ENCODE measurements at places on chromosomes 3 and 15. TPM values are rescaled to one million over a fixed set of nuclear protein-coding genes. Genes with fewer than 3 reads are reported as not detected.

GRCh38 chr15:45868109-45868691, 233.4 kb downstream of the SQOR start:
- H3K4me1 ChIP-seq: no peaks in the 10 kb centered on the region
- no peak for DNase-seq
- H3K4me3 ChIP-seq: no peak overlapping the region

The DNAH12 gene
- 0.32 TPM for total RNA-seq

The GP9 gene
- 0.48 TPM for total RNA-seq

The GOLGA6L4 gene
- total RNA-seq: 5.2 TPM

The LINGO1 gene
- 1.2 TPM for total RNA-seq

The C3orf33 gene
- 5.6 TPM for total RNA-seq

DNA sequence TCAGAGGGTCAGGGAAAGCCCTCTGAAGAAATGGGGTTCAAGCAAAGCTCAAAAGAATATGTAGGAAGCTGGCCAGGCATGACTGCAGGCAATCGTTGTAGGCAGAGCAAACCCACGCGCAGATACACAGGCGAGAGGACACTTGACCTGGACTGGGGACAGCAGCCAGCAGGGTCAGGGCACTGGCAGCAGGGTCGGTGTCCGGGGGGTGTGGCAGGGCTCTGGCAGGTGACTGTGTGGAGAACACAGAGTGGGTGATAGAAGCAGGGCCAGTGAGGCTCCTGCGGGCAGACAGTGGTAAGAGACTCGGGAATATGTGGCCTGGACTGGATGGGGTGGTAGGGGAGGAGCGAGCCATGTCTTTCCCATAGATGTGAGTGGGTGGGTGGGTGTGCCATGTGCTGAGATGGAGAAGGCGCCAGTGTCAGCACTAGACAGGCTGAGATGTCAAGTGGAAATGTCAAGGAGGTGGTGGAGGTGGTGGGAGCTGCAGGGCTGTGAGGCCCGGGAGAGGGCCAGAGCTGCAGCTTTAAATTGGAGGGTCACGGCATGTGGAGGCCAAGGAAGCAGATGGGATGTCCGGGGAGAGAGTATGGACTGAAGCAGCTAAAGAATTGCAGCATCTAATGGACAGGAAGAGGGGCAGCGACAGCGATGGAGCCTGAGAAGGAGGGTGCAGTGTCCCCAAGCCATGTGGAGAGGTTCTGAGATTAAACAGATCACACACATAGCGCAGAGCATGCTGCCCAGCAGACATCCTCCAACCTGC, 13.4 kb downstream of the TMEM43 start:
- peaks cover 8% of the 10 kb centered on the region for H3K36me3 ChIP-seq
- H3K4me1 ChIP-seq: peaks cover 4% of the 10 kb centered on the region
- no peak overlapping the region for H3K27ac ChIP-seq
- H3K4me3 ChIP-seq: no peak overlapping the region

The HHATL gene
- 0.32 TPM for total RNA-seq

DNA sequence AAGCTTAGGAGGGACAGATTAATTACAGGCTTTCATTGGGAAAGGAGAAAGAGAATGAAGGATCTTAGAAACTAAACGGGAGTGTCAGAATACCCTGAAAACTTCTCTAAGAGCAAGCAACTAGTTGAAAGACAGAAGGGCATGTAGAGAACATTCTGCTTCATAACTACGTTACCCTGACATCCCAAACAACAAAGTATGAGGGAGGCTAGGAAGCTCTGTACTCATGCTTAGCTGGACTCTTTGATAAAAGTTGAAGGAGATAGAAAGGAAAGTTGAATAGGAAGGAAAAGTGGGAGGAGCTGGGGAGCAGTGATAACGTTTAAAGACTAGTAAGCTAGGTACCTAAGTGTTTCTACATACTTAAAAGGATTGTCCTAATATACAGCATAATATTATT, 64.2 kb downstream of the SEMA6D start:
- no peak overlapping the region for H3K27ac ChIP-seq
- no peak for DNase-seq

The GOLGA8J gene
- total RNA-seq: not detected

The CLDN16 gene
- total RNA-seq: 0.29 TPM

DNA sequence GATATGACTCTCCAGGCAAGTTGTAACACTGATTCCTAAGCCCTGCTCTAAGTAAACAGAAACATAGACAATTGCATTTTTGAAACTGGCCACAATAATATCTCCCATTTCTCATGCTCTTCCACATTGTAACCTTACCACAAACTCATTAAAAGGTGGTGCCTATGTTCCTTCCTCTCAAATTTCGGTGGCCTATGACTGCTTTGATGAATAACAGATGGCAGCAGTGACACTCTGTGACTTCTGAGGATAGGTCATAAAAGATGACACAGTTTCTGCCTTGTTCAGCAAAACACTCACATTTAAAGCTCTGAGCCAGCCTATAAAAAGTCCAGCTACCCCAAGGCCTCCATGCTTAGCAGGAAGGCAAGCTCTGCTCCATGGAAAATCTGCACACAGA, 195.2 kb downstream of the EFHB start:
- H3K4me3 ChIP-seq: no peak overlapping the region
- no peak for DNase-seq
- no peaks in the 10 kb centered on the region for H3K36me3 ChIP-seq
- H3K27me3 ChIP-seq: no peaks in the 10 kb centered on the region

DNA sequence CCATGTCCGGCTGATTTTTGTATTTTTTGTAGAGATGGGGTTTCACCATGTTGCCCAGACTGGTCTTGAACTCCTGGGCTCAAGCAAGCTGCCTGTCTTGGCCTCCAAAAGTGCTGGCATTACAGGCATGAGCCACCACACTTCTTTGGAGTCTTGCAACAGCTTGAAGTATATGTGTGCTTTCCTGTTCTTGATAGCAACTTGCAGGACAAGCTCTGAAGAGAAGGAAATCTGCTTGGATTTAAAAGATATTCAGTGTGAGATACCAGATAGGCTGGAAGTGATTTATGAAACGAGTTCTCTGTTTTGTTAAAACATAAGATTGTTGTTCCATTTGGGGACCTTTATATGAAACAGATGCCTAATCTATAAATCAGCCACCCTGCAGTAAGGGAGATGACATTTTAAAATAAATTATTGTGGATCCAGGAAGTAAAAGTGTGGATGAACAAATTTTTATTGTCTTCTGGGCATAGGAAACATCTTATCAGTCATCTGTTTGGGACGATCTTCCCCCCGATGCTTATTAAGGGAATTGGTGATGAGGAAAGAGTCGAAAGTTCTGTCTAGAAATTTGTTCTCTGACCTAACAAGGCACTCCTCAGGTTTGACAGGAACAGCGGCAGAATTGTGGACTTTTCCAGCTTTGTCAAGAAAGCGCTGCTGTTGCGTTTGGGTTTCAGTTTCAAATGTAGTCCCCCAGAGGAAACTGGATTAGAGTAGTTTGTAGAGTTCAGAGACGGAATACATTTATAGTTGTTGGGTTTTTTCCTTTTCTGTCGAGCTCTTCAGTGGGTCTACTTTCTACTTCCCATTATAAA, 53.7 kb upstream of the MAGI1 start:
- H3K4me3 ChIP-seq: peak overlapping the region; percentile 32
- H3K4me1 ChIP-seq: no peaks in the 10 kb centered on the region
- H3K27me3 ChIP-seq: no peaks in the 10 kb centered on the region
- no peaks in the 10 kb centered on the region for H3K36me3 ChIP-seq
- H3K27ac ChIP-seq: no peak overlapping the region

The FOXB1 gene
- not detected for total RNA-seq

GRCh38 chr15:51796847-51797401, 32.5 kb upstream of the TMOD3 start:
- no peaks in the 10 kb centered on the region for H3K36me3 ChIP-seq
- no peak overlapping the region for H3K27ac ChIP-seq
- no peak overlapping the region for H3K4me3 ChIP-seq
- no peaks in the 10 kb centered on the region for H3K4me1 ChIP-seq
- no peak for DNase-seq

DNA sequence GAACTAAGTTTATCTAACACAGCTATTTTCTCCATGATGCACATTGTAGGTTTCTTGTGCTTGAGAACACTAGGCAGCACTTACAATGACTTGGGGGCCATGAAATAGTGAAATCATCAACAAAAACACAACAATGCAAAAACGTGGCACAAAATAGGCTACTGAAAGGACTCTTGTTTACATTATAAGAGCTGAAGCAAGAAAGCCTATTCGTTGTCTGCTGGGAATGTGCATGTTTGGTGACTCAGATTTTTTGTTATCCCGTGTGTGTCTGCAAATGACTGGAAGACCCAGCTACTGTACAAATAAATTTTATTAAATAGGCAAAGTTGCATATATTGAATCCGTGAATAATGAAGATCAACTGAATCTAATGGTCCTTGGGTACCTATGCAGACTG, 85.0 kb downstream of the TCF12 start:
- no peaks in the 10 kb centered on the region for H3K27me3 ChIP-seq
- H3K36me3 ChIP-seq: no peaks in the 10 kb centered on the region
- H3K27ac ChIP-seq: no peak overlapping the region
- DNase-seq: no peak

GRCh38 chr3:47410801-47411646, 30.2 kb downstream of the PTPN23 start:
- H3K4me1 ChIP-seq: no peaks in the 10 kb centered on the region
- H3K36me3 ChIP-seq: peaks cover 18% of the 10 kb centered on the region
- no peak overlapping the region for H3K4me3 ChIP-seq
- no peak overlapping the region for H3K27ac ChIP-seq
- DNase-seq: no peak

DNA sequence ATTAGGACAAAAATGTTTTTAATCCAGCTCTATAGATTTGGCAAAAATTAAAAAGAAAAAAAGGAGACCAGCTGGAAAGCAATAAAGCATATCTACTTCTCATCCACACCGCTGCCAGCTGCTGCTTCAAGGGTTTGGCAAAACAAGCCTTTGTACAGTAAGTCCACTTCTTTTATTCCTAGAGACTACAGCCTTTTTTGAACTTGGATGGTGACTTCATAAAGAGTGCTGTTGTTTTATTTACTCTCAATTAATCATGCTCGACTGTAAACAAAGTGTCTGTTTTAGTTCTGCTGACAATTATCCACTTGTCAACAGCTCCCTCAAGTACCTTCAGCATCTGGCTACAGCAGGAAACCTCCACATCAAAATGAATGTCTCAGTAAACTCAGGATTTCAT, 12.3 kb upstream of the FOXB1 start:
- no peak for DNase-seq
- H3K36me3 ChIP-seq: no peaks in the 10 kb centered on the region
- H3K27me3 ChIP-seq: peaks cover 3% of the 10 kb centered on the region

The SEMA3G gene
- 255 TPM for total RNA-seq

The SAMD7 gene
- not detected for total RNA-seq

DNA sequence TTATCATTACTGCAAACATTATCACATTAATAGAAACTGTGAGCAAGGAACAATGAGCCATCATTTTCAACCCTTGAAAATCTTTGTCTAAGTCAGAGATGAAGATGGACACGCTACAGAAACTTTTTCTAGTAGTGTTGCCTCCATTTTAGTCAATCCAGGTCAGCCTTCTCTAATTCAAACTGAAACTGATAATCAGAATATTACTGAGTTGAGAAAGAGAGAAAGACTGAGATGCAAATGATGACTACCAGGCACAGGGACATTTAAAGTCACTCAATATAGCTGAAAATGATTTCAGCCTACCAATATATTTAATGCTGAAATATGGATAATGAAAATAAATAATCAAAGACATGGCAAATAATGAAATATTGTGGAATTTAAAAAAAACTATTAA, 261.4 kb downstream of the GBE1 start:
- no peaks in the 10 kb centered on the region for H3K27me3 ChIP-seq
- no peaks in the 10 kb centered on the region for H3K4me1 ChIP-seq

The ALG3 gene
- total RNA-seq: 42.6 TPM

The TMIE gene
- not detected for total RNA-seq

DNA sequence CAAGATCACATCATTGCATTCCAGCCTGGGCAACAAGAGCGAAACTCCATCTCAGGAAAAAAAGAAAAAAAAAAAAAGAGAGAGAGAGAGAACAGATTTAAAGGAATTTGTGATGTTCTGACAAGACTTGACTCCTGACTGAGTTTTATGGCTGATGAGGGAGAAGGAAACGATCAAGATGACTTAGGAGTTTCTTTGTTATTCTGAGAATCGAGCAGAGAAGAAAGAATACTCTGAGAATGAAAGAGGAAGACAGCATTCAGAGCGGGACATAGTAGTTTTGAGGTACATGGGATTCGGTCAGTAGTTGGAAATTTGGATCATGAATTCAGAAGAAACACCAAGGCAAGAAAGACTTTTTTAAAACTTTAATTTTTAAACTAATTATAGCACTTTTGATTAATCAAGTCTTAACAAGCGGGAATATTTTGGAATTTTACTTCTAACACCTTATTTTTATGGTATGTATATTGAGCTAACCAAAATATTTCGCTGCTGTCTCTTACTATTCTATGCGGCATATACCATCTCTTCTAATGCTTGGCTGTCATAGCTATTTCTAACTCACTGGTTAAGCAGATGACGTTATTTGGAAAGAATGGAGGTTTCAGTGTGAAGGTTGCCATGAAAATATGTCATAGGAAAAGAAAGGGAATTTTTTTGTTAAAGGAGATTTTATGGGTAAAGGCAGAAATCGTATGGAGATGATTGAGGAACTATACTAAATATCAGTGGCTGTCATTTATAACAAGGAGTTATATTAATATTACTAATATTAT, 644.1 kb downstream of the RBMS3 start:
- no peaks in the 10 kb centered on the region for H3K27me3 ChIP-seq
- no peaks in the 10 kb centered on the region for H3K36me3 ChIP-seq
- DNase-seq: no peak
- H3K4me1 ChIP-seq: no peaks in the 10 kb centered on the region

GRCh38 chr15:45113380-45113990, 487 bp downstream of the DUOX2 start:
- peak overlapping the region; percentile 56 for H3K4me3 ChIP-seq
- H3K27ac ChIP-seq: no peak overlapping the region
- H3K27me3 ChIP-seq: peaks cover 86% of the 10 kb centered on the region
- H3K4me1 ChIP-seq: peaks cover 7% of the 10 kb centered on the region
- no peaks in the 10 kb centered on the region for H3K36me3 ChIP-seq

The SNTN gene
- total RNA-seq: not detected

The TUSC7 gene
- total RNA-seq: not detected

DNA sequence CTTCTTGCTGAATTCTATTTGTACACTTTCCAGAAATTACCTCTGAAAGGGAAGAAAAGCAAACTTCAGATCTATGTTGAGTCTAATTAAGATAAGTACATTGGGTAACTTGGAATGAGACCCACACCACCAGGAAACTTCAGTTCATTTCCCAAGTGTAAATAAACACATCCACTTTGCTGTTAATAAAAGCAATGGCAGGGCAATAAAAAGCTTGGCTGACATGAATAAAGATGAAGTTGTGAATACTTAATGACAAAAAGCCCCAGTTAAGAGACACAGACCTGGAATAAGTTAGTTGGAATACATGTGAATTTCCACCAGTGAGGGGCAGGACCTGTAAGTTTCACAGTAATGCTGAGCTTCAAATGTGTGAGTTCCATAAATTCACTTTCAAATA, 83.3 kb downstream of the MEX3B start:
- H3K4me1 ChIP-seq: no peaks in the 10 kb centered on the region
- H3K27me3 ChIP-seq: no peaks in the 10 kb centered on the region
- H3K4me3 ChIP-seq: no peak overlapping the region
- DNase-seq: no peak
